NCI-H1417 treated with DMSO at 0.1 percent for 48 hours (cell line): ENCODE measurements at places on chromosomes 2 and 18.

GRCh38 chr2:25293958-25294562 is 47.7 kb downstream of the DNMT3A start:
- no peak for DNase-seq

- no peak for DNase-seq
Measured at GRCh38 chr2:168884975-168885374, 5.3 kb downstream of the SPC25 start.

DNA sequence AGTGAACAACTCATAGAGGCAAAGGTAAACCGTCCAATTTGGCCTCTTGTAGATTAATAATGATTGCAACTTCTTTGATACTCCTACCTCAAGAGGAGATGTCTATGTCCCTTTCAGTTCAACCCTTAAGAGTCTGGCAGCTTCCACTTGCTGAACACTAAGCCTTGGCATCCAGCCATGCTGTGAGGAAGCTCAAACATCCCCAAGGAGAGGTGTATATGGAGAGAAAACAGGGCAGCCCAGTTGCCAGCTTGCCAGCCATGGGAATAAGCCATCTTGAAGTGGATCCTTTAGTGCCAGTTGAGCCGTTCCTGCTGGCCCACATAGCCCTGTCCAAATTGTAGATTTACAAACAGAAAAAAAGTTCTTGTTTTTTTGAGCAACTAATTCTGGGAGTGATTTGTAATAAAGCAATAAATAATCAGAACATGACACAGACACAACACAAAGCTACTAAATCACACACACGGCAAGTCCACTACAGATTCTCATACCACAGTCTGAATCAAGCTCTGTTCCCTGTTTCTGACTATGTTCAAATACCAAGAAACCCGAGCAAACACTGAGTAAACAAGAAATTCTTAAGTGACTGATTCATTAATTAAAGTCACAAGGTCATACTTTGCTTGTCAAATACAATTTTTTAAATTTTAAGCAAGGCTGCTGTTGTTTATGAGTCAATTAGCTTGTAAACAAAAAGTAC is 96.1 kb downstream of the PID1 start:
- DNase-seq = no peak

- no peak for DNase-seq
Measured at GRCh38 chr2:72980535-72981217, 63.4 kb downstream of the EMX1 start.

DNA sequence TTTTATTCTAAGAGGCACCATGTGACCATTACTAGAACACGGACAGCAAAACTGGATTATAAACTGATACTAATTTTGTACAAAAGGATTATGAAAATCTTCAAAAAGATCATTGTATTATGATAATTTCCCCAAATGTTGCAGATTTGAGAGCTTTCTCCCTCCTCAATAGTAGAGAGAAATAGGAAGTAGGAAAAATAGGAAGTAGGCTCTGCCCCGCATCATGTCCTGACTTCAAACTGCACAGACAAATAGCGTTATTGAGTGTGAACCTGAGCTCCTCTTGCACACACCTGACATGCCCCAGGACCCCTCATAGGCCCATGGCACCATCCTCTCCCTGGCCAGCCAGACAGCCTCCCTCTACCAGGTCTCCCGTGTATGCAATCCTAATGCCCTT is 25.4 kb downstream of the CHRNA1 start:
- DNase-seq = no peak

GRCh38 chr2:83109284-83109683 is 1349.8 kb downstream of the SUCLG1 start:
- DNase-seq = no peak

- no peak for DNase-seq
Measured at GRCh38 chr2:112630268-112630667, 15.5 kb upstream of the SLC20A1 start.

- no peak for DNase-seq
Measured at GRCh38 chr2:210475706-210476105, 853 bp downstream of the LANCL1 start.

DNA sequence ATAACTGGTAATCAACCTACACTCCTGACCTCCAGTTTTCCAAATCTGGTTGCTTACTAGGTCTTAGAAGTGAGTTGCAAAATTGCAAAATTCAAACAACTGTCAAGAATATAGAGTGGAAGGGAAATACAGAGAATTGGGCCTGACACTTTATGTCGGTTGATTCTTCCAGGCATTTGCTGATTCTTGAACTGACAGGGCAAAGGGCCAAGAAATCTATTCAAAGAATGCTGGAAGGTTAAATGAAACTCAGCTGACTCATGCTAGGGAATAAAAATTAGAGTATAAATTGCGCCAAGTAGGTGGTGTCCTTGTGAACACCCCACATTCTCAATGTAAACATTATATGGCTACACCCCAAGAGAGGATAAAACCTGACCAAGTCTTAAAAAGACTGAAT is 21.5 kb upstream of the ZSCAN30 start:
- no peak for DNase-seq

- DNase-seq = no peak
Measured at GRCh38 chr2:57180042-57180567, 866.5 kb upstream of the VRK2 start.

- DNase-seq = no peak
Measured at GRCh38 chr2:45595721-45596435, 15.2 kb downstream of the SRBD1 start.

DNA sequence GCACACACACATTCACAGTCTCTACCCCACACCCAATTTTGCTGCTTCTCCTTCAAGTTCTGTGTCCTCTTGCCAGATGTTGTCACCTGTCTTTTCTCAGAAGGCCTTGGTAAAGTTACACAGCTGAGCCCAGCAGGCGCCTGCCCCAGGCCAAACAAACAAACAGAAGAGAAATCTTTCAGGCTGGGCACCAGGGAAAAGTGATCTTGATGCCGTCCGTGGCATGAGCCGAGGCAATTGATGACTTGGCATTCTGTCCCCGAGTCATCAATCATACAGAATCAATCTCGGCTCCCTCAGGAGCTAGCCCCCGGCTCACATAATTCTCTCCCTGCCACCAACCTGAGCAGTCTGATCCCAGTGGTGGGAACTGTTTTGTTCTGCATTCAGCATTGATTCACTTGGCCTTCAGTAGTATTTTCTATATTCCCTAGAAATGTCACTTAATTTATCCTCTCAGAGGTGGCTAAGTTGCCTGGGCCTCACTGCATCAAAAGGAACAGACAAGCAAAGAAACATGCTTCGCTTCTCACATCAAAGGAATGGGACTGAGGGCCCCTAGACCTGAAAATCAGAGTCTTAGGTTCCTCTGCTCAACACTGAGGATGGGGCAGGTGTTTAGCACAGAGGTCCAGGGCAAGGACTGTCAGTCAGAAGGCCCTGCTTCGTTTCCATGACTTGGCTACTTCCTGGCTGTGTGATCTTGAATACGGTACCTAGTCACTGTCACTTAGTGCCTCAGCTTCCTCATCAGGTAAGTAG is 278.8 kb upstream of the CELF4 start:
- DNase-seq = no peak

DNA sequence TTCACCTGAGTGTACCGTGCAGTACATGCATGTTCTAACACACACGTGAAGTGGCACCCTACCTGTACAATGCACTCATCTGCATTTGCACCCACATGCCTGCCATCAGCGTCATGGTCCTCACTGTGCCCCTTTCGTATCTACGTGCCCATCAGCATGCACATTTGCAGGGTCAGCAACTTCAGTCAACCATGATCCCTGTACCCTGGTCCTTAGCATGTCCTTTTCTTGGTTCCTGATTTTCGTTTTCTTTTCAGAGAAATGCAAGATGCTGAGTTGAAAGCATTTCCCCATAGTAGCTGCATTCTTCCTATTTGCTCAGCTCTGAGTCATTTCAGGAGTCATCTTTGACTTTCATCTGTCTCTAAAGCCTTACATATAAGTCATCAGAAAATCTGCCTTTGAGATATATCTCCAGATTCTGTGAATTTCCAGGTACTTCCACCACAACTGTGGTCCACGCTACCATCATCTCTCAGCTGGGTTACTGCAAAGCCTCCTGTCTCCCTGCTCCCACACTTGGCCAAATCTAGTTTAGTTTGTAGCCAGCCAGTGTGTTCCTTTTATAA is 14.7 kb upstream of the PUM2 start:
- DNase-seq = no peak

DNA sequence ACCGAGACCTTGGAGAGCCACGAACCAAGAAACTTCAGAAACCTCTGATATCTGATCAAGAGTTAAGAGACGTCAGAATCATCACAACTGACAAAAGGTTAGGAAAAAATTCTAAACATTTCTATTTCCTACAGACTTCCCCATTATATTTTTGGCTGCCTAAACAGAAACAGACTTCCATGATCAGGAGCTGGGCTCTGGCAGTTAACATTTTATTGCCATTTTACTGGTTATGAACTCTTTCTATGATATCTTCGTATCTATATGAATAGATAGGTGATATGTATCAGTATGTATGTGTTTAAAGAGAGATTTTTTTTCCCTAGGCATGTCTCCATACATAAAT is 31.1 kb upstream of the PPP1R1C start:
- DNase-seq = no peak

- no peak for DNase-seq
Measured at GRCh38 chr18:7089369-7089768, 28.2 kb downstream of the LAMA1 start.

GRCh38 chr2:240166191-240166590 is 25.7 kb upstream of the OTOS start:
- no peak for DNase-seq

DNA sequence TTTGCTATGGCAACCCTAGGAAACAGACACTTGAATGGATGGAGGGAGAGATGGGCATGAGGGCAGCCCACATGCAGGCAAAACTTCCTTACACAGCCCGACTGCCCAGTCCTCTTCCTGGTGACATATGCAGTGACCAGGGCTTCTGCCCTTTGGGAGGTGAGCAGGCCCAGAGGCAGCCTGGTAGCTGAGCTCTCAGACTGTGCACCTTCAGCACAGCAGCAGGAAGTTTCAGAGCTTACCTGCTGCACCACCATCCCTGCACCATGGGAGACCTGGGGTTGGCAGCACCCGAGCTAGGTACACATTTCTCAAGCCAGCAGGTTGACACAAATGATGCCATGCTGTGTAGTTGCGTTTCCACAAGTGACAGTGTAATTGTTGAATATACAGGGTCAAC is 97.6 kb upstream of the LMAN1 start:
- no peak for DNase-seq

GRCh38 chr2:220855296-220855695 is 716.8 kb downstream of the EPHA4 start:
- no peak for DNase-seq

GRCh38 chr2:184053326-184053725 is 545.0 kb upstream of the ZNF804A start:
- DNase-seq = no peak

- no peak for DNase-seq
Measured at GRCh38 chr18:48678237-48679115, 139.6 kb downstream of the CTIF start.

DNA sequence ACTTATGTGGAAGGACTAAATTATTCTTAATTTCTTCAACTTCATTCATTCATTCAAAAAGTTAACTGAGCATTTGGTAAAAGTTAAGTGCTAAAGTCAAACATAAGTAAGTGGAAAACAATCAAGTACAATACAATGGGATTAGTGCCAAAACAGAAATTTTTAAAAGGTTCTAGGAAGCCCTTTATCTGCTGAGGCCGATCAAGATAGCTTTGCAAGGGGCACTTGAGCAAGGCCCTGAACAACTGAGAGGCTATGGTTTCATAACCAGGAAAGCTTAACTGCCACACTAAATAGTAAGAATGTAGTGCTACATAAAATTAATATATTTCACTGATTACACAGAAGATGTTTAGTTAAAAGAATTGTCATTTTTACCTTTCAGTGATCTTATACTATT is 76.5 kb downstream of the NOL10 start:
- DNase-seq = no peak

- DNase-seq = no peak
Measured at GRCh38 chr2:219452361-219453317, 18.0 kb downstream of the SPEG start.

DNA sequence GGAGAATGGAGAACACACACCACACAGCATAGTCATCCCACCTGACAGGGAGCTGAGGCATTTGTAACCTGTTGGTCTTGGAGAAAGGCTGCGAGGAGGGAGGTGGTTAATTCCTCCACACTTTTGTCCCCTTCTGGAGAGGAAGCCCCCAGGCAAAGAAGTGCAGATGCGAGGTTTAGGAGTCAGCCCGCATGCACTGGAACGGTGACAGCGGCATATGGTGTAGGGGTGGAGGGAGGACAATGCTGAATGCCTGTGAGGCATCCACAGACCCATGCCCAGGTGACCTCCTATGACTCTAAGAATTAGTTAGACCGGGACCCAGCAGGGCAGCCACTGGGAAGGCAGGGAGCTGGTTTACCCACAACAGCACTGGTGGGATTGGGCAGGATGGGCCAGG is 12.2 kb downstream of the SPATA3 start:
- no peak for DNase-seq

GRCh38 chr2:39542523-39542922 is 105.4 kb upstream of the MAP4K3 start:
- no peak for DNase-seq

DNA sequence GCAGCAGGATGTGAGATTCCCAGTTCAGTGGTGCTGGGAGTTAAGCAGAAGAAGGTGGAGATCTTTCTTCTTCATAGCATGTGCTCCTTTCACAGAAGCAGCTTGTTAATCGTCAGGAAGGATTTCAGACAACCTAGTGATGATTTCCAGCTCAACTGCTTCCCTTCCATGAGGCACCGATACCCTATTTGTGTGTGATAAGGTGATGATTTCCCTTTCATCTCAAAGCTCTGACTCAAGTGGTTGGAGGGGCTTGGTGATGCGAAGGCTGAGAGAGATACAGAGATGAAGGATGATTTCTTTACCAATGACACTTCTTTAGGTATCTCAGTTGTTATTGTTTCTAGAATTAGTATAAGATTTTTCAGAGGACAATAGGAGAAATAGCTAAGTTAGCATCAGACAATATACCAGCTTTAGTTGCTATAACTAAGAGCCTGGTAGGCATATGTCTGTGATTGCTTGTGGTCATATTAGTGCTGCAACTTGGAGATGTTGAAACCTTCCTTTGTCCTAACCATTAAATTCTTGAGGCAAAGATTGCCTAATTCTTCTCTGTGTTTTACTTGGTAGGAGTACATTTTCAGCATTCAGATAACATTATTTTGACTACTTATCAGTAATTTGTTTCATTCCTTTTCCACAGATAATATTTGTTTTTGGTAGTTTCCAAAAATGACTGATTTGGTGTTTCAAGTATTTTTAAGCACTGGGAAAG is 111.3 kb downstream of the PLCL1 start:
- no peak for DNase-seq

- DNase-seq = no peak
Measured at GRCh38 chr2:201233812-201234662, 26.3 kb upstream of the CASP8 start.

GRCh38 chr2:128472789-128473174 is 154.1 kb upstream of the HS6ST1 start:
- no peak for DNase-seq

DNA sequence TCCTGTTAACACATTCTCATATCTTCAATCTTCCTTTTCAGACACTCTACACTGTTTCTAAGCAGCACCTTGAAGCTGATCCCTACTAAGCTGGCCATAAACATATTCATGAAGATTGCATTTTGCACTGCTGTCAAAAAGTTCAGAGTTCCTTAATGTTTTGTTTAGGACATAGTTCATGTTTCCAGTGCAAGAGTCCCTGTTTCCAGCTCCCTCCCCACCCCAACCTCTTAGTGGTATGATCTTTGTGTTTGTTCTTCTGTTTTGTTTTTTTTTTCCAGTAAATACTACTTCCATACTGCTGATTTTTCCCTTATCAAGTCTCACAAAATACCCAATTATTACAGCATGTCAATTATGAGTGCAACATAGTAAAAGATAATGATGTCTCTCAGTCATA is 4.1 kb upstream of the SLC40A1 start:
- DNase-seq = no peak
